GM23248 (cell line): ENCODE measurements at places on chromosomes 11 and 22. TPM values are rescaled to one million over a fixed set of nuclear protein-coding genes. Genes with fewer than 3 reads are reported as not detected.

RAB3IL1 gene
- 2.8 and 3.3 TPM in 2 replicates for polyA plus RNA-seq

ADAMTS15 gene
- 0.09 TPM in 2 replicates for polyA plus RNA-seq

PAMR1 gene
- polyA plus RNA-seq = 119 and 120 TPM in 2 replicates

ALG9 gene
- 24.5 and 24.7 TPM in 2 replicates for polyA plus RNA-seq

AHNAK gene
- 163 and 167 TPM in 2 replicates for polyA plus RNA-seq

RFPL1 gene
- polyA plus RNA-seq = 0.13 TPM in 1 of 2 replicates, not detected in the other

ZC3H12C gene
- polyA plus RNA-seq = 1.4 and 1.5 TPM in 2 replicates

CSF2RB gene
- polyA plus RNA-seq = 2.3 and 2.6 TPM in 2 replicates
